ENCODE measurements at places on chromosomes 11 and 22.

DNA sequence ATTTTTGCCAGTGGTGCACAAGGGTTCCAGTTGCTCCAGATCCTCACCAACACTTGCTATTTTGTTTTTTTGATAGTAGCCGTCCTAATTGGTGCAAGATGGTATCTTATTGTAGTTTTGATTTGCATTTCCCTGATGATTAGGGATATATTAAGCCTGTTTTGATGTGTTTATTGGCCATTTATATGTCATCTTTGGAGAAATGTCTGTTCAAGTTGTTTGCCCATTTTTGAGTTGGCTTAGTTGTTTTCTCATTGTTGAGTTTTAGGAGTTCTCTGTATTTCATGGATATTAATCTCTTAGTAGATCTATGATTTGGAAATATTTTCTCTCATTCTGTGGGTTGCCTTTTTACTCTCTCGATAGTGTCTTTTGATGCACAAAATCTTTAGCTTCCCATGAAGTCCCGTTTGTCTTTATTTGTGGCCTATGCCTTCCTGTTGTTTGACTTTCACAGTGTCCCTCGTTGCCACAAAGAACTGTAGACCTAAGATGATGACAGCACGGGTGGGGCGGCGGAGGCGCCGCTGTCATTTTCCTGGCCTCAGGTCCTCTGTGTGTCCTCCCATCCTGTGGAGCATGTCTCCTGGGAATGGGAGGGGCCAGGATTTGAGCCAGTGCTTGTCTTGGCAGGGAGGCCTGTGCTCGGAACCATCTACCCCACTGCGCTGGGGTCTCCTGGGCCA, 33.5 kb downstream of the LRP5 start:
- DNase-seq: no peak

DNA sequence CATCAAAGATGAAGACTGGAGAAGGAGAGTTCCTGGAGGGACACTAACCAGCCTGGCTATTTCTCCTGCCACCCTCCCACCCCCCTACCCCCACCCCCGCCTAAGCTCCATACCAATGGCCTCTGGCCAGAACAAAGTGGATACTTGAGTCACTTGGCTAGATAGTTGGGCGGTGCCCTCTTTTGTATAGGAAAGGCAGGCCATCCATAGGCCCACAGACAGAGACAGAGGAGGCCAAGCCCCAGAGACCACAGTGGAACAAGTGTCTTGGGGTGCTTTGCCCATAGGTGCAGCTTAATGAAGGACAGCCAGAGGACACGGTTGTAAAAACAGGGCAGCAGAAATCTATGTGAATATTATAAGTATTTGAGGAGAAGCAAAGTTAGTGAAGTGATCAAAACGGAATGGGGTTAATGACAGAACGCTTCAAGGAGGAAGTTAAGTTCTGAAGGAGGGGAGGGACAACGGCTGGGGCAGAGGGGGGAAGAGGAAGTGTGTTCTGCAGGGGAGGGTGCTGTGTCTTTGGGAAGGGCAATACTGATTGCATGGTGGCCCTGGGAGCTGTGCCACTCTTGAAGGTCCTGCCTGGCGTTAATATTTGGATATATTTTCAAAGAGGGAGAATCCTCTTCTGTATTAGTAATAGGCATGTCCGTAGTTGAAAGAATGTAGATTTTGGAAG, 32.7 kb downstream of the FLI1 start:
- no peak for DNase-seq

GRCh38 chr22:21599053-21599893, 30.5 kb downstream of the YDJC start:
- no peak for DNase-seq

DNA sequence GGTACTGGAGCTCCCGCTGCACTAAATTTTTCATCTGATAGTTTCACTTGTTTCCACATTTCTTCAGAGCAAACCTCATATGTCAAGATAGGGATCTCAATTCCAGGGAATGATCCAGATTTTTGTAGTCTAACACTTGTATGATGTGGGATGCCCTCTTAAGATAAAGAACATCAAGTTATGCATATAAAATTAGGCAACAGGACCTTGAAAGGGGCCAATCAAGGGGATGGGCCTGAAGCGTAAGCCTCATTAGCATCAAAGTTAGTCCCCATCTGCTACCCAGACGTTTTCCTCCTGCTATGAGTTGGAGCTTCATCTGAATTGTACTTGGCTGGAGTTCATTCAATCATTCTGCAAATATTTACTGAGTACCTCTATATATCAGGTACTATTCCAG, 17.5 kb downstream of the PDGFD start:
- no peak for DNase-seq

- DNase-seq: no peak
Measured at GRCh38 chr22:49717322-49717919, 110.3 kb downstream of the BRD1 start.

- DNase-seq: no peak
Measured at GRCh38 chr11:61174273-61174672, 13.0 kb upstream of the VPS37C start.

DNA sequence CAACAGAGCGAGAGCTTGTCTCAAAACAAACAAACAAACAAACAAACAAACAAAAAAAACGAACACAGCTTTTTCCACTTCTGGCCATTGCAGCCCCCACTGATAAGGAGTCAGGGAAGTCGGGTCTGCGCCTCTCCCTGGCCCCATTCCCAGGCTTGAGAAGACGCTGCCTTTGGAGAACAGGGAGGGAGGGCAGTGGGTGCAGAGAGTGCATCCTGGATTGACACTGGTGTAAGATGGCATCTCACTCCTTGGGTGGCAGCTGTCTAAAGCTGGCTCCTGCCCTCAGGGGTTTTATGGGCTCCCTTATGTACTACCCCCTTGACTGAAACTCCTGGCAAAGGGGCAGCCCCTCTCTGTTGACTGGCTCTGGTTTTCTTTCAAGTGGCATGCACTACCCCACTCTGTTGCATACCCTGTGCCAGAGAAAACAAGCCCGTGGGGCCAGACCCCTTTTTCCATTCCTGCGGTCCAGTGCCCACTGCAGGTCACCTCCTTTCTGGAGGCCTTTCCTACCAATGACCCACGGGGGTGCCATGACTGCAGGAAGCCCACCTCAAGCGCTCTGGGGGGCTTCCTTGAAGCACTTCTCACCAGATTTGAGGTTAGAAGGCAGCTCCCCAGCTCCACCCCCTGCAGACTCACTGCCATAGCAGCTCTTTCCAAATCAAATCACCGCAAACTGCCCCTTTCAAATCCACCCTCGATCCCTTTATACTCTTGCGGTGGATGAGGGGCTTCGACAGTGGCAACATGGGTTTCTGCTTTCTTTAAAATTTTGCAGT, 12.7 kb downstream of the DRAP1 start:
- DNase-seq: no peak

DNA sequence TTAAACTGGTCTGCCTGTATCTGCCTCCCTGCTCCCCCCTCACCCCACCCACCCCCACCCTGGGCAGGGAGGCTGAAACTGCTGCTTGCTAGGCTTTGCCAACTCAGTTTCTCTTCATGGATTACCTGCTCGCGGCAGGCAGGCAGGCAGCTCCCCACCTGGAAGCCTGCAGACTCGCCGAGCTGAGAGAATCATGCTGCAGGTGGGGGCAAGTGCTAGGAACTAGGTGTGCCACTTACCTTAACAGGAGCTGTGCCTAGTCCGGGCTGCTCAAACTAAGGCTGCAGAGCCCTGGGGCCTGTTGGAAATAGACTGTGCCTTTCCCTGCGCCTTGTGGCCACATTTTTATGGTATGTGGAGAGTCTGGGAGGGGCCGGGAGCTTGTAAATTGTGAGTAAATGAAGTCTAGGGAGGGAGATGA, 30.3 kb downstream of the MARK2 start:
- no peak for DNase-seq

DNA sequence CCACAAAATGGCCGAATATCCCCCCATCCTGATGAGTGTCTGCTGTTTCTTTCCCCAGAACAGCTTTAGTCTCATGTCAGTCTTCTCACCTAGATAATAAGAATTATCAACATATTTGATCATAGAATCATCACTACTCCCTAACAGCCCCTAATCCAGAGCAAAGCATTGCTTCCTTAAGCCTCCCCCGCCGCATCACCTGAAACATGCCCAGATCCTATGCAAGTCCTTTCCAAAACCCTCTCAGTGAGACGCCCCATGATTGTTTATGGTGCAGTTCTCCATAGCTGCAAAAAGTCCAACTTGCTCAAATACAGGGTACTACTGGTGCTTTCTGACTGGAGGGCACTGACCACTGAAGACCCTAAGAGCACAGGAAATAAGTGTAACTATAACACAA, 20.1 kb downstream of the KCNJ1 start:
- no peak for DNase-seq

DNA sequence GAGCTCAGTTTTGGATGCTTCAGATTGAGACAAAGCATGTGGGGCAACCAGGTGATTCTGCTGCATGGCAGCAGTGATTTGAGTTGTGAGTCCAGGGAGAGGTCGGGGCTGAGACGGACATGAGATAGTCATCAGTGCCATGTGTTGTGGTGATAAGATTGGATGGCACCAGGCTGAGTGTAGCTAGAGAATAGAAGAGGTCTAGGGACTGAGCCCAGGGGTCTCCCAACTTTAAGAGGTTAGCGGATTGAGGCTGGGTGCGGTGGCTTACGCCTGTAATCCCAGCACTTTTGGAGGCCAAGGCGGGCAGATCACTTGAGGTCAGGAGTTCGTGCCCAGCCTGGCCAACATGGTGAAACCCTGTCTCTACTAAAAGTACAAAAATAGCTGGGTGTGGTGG, 6.3 kb upstream of the CTSD start:
- no peak for DNase-seq

- peak; percentile 59 for DNase-seq
Measured at GRCh38 chr22:41302811-41303210, 1.5 kb downstream of the ZC3H7B start.

GRCh38 chr11:117097389-117098268, 599 bp downstream of the SIK3 start:
- DNase-seq: peak; percentile 65

- DNase-seq: no peak
Measured at GRCh38 chr11:97622795-97623194, 1233.0 kb downstream of the JRKL start.

- DNase-seq: no peak
Measured at GRCh38 chr22:27512283-27512761, 289.2 kb downstream of the MN1 start.

DNA sequence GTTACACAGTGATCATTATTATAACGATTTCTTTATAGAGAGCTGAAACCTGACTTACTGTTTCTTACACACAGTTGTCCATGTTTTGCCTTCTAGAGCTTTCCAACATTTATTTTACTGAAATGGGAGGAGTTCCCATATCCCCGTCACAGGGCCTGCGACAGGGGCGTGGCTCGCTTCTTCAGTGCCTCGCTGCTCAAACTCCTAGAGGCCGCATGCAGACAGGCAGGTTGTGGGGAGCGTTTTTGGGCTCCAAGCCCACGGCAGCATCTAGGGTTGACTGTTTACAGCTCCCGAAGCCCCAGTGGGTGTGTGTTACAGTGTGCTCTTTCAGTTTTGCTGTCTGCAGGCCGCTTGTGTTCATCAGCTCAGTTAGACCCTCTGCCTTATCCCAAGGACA, 12.7 kb upstream of the AMOTL1 start:
- no peak for DNase-seq
